ENCODE measurements at places on chromosomes 6 and 20.

- DNase-seq = no peak
Measured at GRCh38 chr20:24185791-24186190, 197.2 kb upstream of the GGTLC1 start.

DNA sequence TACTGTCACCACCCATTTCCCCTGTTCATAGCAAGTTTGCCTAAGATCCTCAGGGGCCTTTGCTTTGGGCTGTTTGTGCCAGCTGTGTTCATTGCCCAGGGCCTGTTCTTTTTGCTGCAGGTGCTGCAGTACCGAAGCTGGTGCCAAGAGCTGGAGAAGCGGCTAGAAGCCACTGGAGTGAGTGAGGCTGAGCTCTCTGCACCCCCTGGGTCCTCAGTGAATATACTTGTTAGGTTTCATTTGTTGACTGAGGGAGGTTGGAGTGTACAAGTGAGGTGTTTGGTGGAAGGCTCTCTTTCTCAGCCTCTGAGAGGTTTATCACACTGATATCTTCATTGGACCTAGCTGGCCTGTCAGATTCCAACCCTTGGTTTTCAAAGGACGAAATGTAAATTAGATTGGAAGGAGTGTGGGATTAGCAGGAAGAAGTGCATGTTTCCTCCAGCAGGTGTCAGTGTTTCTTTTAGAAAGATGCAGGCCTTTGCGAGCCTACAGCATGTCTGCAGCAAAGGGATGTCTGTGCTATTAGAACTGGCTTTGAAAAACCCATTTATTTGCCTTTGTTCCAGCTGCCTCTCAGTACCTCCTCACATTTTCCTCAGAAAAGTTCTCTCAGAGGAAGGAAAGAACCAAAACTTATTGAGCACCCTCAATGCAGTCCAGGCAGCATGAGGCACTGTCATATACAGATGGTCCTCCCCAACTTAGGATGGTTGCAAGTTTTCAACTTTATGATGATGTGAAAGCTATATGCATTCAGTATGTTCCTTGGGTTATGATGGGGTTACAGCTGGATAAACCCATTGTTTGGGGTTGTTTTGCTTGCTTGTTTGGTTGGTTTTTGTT, 8.3 kb downstream of the CEP250 start:
- DNase-seq = no peak

DNA sequence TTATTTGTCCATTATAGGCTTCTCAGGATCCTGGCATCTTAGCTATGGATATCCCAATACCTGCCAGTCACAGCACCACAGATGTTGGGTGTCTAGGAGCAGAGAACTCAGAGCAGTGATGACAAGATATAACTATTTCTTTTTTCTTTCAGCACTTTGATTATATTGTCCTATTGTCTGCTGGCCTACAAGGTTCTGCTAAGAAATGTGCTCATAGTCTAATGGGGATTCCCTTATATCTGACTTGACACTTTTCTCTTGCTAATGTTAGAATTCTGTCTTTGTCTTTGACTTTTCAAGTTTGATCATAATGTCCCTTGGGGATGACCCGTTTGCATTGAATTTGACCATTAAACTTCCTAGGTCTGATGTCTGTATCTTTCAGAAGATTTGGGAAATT, 270.4 kb downstream of the OGFRL1 start:
- no peak for DNase-seq

DNA sequence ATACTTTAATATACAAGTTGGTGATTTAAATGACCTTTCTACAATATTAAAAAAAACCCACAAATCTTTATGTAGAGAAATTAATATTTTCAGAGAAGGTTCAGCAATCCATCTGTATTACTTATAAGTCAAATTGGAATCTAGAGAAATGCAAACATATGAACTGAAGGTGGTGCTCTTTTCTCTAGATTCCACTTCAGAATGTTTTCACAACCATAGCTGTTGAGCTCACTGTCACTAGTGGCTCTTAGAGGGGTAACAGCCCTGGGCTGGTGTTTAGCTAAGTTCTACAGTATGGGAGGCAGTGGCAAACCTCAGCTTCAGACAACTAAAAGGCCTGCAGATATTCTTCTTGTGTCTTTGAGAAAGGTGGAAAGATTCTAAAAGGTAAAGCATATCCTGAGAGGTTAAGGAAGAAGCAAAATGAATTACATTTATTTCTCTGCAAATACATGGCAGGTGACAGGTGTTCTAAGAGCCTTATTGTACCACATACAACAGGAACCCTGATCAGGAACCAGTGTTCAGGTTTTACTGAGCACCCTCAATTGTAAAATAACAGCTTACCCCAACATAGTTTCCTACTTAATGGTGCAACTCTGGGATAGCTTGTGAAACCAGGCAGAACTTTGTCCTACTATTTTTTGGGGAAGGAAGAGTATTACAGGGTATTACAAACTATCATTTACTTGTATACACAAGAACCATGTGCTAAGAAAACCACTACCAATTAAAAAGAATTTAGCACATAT, 56.6 kb upstream of the SAMHD1 start:
- no peak for DNase-seq

DNA sequence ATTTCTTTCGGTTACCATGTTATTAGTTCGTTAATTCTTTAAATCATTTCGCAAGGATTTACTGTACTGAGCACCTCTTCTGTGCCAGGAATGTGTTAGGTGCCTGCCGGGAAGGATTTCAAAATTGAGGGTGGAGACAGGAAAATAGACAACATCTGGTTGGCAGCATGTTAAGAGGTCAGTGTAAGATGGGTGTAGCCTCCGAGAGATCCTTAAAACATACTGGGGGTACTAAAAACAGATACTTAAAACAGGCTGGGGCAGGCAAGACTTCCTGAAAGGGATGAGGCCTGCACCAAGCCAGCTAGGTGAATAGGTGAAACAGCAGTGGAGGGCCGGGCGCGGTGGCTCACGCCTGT, 178.0 kb upstream of the SGK1 start:
- DNase-seq = no peak

GRCh38 chr6:2116496-2116895, 128.9 kb downstream of the GMDS start:
- DNase-seq = no peak

DNA sequence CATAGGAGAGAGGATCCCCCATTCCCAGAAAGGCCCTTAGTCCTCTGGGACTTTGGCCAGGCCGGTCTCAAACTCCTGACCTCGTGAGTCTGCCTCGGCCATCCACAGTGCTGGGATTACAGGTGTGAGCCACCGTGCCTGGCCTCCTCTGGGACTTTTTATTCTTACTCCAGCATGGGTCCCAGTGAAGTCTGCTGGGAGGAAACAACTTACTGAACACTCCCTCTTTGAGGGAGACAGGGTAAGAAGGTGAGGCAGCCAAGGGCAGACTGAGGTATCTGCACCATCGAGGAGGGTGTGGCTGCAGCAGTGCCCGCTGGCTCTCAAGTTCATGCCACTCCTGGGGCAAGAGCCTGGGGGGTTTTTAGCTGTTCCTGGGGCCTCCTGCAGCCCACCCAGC, 2.4 kb downstream of the BAK1 start:
- DNase-seq = no peak

GRCh38 chr6:138977242-138977641, 10.8 kb downstream of the REPS1 start:
- no peak for DNase-seq

DNA sequence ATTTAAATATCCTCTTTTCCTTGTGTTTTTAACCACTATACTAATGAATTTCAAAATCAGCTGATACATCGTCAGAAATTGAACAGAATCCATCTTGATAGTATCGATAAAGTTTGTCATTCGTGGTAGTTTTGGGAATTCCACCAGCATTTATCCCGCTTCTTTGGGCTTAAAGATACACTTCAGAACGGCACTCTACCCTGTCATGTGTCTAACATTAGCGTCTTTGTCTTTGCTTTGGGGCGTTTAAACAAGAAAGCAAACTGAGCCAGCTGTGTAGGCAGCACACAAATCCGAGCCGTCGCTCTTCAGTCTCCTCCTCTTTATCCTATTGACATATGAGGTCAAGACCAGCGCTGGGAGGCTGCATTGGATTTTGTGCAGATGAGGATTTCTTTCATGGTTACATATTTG, 27.5 kb upstream of the NHSL1 start:
- DNase-seq = no peak

DNA sequence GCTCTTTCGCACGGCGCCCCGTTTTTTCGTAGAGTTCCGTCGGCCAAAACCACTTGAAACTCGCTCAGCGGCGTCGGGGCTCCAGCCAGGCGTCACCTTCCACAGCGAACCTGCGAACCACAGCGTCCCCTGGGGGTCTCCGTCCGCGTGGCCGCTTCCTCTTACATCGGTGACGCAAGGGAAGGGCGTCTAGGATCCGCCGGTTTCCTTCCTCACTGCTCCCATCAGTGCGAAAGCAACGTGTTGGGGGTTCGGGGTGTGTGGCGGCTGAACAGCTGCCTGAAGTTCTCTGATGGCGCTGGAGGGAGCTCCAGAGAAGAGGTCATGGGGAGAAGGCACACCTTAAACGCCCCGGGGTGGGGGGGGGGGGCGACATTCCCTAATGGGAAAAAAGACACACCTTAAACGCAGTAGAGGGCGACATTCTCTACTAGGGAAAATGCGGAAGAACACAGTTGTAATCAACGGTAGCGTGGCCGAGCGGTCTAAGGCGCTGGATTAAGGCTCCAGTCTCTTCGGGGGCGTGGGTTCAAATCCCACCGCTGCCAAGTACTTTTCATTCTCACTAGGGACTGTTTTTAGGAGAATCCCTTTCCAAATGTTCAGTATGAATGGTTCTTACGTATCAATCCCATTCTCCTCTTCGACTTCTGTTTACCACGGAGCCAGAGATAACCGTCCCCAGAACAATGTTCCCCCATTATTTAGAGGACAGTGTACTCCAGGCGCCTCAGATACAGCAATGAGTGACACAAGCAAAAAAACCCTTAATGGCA, 16.4 kb downstream of the ZNF311 start:
- peak; percentile 66 for DNase-seq

- DNase-seq = no peak
Measured at GRCh38 chr20:37630993-37631392, 62.8 kb upstream of the CTNNBL1 start.

DNA sequence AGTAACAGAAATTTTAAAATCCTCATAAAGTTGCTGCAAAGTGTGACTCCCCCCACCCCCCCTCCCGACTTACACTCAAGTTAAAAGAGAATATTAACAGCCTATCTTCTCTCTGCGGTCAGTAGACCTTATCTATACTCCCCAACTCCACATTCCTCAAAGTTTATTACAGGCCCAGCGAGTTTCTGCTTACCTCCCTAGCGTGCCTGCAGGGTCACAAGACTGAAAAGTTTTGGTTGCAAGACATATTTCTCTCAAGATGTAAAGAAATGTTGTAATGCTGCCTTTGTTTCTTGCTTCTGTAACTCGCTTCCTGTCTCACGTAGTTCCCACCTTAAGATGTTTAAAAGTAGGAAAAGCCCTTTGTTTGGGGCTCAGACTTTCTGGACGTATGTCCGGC, 699.6 kb downstream of the PHF3 start:
- no peak for DNase-seq

- DNase-seq = no peak
Measured at GRCh38 chr6:110900028-110900598, 25.5 kb downstream of the AMD1 start.

DNA sequence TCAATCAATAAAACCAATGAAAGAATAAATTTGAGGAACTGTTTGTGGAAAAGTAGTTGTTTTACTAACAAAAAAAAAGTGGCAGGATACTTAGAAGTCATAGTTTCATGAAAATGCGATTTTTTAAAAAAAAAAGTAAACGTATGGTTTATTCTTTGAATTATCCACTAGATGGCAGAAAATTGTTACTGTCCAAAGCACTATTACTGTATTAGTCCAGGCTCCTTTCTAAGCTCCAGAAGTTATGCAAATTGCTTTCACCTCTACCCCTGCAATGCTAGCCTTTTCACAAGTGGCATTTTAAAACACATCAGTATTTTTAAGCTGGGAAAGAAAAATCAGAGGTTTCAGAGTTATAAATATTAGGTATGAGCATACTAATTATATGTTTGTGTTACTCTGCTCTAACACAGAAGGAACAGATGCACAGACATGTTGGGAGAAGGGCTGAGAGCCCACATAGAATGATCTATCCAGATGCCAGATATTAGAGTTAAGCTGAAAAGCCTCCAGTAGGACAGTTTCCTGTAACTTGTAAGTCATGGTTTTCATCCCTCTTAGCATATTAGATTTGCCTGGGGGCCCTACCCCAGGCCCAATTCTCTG, 63.9 kb downstream of the FHL5 start:
- DNase-seq = no peak

GRCh38 chr6:16301511-16301910, 63.1 kb downstream of the GMPR start:
- DNase-seq = no peak

- DNase-seq = no peak
Measured at GRCh38 chr6:89042664-89043063, 37.9 kb upstream of the PNRC1 start.

DNA sequence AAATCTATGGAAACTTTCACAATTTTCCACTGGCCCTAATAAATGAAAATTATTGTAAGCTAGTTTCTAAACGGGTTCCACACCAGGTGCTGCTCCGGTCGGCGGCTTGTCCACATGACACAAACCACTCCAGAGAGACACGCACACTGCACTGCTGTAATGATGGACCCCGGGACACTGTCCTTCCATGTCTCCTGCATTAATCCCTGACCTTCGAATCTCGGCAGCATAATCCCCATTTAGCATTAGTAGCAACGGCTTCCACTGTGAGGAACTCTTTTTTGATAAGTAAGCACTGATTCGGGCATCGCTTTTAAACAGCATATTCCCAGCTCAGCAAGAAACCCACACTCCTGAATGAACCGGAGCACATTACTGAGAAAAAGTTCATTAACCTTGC, 43.5 kb downstream of the INSM1 start:
- DNase-seq = no peak

DNA sequence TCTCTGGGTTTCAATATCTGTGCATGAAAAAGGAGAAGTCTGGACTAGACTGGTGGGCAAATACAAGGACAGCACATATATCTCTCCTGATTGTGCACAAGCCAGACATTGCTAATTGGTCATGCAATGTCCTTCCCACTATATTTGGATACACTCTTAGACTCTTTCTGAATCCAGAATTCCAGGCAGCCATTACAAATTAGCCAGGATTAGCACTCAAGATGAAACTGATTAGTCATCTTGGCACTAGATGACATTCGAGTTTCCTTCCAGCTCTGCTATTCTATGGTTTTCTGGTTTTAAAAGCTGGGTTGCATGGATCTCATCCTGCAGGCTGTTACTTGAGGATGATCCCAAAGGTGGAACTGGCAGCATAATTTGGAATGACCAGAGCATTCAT, 73.2 kb downstream of the SCP2D1 start:
- DNase-seq = no peak

Measured in stimulated activated CD4-positive, alpha-beta T cell treated with anti-CD3 and anti-CD28 coated beads, Interleukin-15, amount 100 ng/mL, for 48 hours (primary cell).